ENCODE measurements at places on chromosomes 4 and X.
A peak's percentile ranks its signal among the peaks of the same experiment; 100 is the strongest.

- no peak for DNase-seq
Measured at GRCh38 chr4:79338148-79338547, 12.3 kb upstream of the NAA11 start.

DNA sequence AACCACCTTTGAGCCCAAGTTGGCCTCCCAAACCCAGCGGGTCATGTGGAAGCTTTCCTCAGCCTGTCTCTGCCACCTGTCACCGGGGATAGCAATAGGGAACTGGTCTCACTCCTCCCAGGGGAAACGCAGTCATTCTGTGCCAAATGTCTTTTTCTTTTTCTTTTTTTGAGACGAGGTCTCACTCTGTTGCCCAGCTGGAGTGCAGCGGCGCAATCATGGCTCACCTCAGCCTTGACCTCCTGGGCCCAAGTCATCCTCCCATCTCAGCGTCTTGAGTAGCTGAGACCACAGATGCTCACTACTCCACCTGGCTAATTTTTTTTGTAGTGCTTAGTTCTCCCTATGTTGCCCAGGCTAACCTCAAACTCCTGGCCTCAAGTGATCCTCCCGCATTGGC is 40.3 kb downstream of the MED28 start:
- no peak for DNase-seq

DNA sequence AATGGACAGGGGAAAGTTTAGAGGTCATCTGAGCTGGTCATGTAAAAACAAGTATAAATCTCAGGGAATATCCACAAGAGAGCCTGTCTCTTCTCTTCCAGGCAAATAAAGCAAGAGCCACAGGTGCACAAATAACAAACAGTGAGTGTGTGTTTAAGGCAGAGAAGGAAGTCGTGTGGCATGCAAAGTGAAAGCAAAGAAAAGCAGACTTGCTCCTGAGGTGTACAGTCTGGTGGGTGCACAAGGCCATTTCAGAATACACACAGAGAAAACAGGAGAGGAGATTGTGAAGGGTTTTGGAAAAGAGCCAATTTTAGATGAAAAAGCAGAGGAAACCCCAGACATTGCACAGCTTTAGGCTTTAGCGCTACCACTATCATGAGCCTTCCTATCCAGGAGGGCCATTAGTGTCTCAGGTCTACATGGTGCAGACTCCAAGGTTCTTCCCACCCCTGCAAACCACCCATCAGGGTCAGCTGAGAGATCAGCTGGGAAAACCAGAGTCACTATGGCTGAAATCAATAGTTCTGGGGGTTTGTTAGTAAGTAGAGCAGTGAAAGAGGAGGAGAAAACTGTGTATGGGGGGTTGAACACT is 355.8 kb downstream of the KLHL4 start:
- no peak for DNase-seq

DNA sequence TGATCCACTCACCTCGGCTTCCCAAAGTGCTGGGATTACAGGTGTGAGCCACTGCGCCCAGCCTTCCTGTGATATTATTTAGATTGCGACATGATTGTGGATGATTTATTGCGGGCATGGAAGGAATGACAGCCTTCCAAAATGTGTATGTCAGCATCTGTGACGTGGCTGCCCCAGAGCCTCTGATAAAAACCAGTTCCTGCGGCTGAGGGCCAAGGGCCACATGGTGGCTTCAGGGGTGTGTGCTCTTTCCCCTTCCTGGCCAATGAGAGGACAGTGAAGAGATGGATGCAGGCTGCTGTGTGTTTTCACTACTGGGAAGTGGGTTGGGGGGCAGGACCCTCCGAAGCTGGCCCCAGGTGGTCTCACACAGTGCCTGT is 57.4 kb upstream of the HGFAC start:
- DNase-seq = no peak

DNA sequence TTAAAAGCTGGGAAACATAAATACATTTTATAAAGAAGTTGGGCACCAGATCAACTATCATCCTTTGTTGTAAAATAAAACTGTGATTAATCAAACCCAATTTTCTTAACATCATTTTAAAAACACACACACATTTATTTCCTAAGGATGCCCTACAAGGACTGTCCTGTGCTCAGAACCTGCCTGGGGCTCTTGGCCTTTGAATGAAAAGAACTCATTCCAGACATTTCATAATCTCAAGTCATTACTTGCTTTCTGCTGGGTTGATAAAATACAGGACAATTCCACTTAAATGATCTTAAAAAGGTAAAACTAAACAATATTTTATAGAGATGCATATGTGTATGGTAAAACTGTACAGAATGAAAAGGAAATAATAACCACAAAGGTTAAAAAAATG is 2.8 kb downstream of the SH3D19 start:
- DNase-seq = no peak

- no peak for DNase-seq
Measured at GRCh38 chr4:57973819-57974218, 863.6 kb upstream of the IGFBP7 start.

- DNase-seq = no peak
Measured at GRCh38 chr4:102732678-102733077, 28.1 kb downstream of the MANBA start.

DNA sequence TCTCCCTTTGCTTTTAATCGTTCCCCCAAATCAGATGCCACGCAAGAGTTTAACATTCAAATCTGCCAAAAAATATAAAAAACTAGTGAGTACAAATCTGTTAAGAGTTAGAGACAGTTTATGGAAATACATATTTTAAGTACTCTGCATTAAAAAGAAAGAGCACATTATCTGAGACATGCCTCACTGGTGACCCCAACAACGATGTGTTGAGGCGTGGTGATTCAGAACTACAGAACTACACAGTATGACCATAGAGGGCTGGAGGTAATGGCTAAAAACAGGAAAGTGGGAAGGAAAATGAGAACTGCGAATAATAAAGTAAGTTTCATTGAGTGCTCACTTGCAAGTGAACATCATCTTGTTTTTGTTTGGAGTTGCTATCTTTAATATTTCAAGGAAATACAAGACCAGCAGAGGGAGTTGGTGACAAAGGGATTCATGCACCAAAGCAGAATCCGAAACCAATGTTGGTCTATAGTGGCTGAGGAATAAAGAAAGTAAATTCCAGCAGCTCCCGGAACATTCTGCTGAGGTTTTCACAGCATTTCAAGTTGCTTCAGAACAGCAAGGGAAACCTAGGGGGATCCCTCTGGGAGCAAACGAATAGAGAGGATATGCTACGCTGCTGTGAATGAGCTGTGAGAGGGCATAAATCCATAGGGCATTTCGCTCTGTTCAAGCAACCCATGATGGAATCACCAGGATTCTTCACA is 92.2 kb downstream of the DCHS2 start:
- DNase-seq = peak; percentile 35

DNA sequence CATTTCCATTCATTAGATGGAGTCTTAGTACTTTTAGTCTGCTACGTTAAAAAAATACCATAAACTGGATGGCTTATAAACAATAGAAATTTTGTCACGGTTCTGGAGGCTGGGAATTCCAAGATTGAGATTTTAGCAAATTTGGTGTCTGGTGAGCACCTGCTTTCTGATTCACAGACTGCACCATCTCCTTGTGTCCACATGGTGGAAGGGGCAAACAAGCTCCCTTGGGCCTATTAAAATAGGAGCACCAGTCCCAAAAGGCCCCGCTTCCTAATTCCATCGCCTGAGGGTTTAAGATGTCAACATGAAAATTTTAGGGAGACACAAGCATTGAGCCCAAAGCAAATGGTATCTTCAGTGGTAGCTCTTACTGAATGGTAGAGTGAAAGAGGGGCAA is 120.5 kb upstream of the MAP9 start:
- no peak for DNase-seq

DNA sequence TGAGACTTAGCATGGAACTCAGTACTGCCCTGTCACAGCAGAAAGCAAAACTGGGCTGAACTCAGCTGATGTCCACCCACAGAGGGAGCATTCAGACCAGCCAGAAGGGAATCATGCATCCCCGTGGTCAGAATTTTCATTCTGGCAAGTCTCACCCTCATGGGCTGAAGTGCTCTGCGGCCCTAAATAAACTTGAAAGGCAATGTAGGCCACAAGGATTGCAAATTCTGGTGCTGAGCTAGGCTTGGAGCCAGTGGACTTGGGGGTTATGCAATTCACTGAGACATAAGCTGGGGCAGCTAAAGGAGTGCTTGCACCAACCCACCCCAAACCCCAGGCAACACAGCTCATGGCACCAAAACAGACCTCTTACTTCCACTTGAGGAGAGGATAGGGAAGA is 494.1 kb downstream of the GABRG1 start:
- DNase-seq = no peak

DNA sequence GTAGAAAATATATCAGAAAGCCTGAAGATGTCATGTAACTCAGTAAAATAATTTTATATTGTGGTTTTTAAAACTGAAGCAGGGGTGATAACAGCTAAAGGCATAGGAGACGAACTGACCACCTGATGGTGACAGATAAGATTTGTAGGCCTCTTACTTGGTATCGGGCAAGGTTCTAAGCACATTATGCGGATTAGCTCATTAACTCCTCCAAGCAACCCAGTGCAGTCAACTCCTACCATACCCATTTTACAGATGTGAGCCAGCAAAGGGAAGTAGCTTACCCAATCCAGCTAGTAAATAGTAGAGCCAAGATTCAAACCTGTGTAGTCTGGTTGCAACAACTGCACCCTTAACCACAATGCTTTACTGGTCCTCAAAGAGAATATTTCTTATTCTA is 62.1 kb downstream of the CC2D2A start:
- DNase-seq = no peak

- DNase-seq = no peak
Measured at GRCh38 chr4:142348613-142349021, 497.5 kb downstream of the INPP4B start.

DNA sequence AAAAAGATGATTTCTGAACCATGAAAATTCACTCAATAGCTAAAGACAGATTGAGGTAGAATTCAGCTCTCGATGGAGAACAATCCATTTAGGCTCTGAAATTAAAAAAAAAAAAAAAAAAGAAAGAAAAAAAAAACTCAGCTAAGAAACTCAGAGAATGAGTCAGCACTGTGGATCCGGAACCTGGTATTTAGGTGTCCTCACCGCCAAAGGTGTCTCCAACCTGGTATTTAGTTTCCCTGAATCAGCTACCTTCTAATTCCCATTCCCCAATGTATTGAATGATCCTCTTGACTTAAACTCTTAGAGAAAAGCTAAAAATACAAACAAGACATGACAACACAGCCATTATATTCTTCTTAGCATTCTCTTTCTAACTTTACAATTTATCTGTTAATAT is 150.3 kb upstream of the RASGEF1B start:
- DNase-seq = no peak

DNA sequence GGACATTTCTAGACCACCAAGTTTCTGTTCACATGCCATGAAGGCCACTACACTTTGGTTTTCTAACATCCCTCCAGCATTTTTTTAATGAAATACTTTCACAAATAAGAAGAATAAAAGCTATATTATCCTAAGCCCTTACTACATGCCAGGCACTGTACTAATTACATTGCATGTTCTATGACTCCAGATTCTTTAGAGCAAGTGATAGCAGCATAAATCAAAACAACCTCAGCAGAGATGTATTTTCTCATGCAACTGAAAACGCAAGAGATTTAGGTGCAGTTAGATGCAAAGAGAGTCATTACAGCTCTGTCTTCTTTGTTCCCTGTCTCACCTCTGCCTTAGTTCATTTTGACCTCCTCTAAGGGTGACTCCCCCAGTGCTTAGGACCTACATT is 230.0 kb downstream of the LDB2 start:
- no peak for DNase-seq

DNA sequence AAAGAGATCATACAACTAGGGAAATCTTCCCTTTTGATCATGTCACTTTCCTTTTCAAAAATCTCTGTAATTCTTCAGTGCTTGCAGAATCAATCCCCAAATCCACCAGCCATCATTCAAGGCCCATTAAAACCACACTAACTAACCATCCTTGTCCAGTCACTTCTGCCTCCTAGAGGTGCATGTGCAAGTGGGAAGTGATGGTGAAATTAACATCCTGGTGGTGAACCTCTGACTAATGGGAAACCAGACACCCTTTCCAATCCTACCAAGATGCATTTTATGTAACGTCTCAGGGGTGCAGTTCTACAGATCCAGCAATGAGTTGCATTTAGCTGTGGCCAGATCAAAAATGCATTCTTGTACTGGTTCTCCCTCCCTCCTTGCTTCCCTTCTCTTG is 341.8 kb downstream of the RAPGEF2 start:
- DNase-seq = peak; percentile 23

DNA sequence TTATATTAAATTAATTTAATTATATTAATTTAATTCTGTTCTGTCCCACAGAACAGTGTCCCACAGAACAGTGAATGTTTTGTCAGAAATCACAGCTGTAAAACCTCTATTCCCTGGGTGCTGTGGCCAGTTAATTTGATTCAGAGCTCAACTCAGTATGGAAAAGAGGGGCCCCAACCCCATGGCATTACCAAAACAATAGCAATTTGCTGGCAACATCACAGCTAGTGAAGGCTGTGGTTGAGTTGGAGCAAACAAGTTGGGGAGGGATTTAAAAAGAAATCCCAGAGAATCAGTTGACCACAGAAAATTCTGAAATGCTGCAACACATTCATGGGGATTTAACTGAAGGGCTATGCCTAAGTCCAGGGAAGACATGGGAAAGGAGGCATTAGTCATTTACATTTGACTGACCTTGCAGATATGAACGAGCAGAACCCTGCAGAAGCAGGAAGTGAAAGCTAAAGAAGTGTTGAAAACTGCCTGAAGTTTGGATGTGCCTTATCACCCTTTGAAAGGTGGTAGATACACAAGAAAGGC is 30.1 kb downstream of the PDHA2 start:
- DNase-seq = no peak

- no peak for DNase-seq
Measured at GRCh38 chr4:101643186-101643837, 147.2 kb upstream of the BANK1 start.

DNA sequence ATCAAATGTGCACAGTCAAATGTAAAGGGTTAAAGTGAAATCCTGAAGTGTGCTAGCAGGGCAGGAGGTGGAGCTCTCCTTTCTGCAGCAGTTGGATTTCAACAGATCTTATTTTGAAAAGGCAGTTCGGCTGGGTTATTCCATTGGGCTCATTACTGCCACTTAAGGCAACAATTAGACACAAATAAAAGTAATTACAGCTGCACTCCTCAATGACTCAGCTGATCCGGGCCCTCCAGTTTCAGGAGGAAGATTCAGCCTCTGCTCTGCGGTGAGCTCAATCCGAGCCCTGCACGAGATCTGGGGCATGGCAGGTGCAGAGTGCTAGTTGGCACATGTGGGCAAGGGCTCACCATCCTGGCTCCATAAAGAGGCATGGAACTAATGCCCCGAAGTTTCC is 85.4 kb downstream of the PHKA2 start:
- DNase-seq = no peak

DNA sequence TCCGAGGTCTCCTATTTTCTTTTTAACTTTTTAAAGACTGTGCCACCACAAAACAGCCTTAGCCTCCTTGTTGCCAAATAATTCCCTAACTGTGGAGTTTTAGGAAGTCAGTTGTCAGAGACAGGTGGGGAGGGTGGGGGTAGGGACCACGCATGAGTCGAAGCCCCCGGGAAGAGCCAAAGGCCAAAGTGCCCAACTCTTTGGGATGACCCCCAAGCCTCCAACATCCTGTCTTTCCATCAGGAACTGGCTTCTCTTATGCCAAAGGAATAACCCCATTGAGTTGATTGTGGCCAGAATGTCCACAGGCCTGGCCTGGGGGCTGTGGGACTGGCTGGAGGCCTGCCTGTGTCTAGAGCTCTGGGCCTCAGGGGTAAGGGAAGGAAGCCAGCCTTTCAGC is 5.8 kb downstream of the PRRG3 start:
- DNase-seq = no peak

GRCh38 chr4:104352211-104352610 is 142.5 kb downstream of the CXXC4 start:
- no peak for DNase-seq

- peak; percentile 62 for DNase-seq
Measured at GRCh38 chr4:168524006-168524405, 27.2 kb downstream of the PALLD start.

GRCh38 chr4:168221301-168221700 is 97.3 kb downstream of the DDX60 start:
- DNase-seq = peak; percentile 4

All from AG09309 (cell line).